ENCODE measurements at places on chromosomes 5 and 9.

DNA sequence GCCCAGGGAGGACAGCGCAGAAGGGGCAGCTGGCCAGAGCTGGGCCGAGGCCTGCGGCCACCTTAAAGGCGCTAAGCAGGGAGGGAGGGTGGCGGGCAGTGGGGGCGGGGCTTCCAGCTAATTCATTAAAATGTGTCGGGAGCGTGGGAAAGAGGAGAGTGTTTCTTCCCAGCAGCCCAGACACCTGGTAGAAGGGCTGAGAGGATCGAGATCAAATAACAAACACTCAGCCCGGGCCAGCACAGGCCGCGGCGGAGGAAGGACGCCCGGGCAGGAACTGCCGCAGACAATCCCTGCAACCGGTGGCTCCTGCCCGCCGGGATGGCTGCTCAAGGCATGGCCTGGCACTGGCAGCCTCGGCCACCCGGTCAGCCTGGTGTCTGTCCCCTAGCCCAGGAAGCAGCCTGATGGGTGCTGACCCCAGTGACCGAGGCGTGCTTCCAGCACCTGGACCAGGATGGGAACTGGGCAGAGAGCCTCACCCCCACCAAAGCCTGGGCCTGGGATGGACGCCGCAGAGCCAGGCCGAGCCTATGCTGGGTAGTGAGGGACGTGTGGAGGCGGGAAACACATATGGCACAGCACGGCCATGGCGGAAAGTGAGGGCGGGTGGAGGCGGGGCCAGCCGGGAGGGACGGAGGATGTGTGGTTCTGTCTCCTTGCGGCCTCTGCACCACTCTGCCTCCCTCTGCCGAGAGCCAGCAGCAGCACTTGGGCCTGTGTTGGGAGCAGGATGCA lies 3.2 kb upstream of the NRARP start:
- DNase-seq, result no peak

DNA sequence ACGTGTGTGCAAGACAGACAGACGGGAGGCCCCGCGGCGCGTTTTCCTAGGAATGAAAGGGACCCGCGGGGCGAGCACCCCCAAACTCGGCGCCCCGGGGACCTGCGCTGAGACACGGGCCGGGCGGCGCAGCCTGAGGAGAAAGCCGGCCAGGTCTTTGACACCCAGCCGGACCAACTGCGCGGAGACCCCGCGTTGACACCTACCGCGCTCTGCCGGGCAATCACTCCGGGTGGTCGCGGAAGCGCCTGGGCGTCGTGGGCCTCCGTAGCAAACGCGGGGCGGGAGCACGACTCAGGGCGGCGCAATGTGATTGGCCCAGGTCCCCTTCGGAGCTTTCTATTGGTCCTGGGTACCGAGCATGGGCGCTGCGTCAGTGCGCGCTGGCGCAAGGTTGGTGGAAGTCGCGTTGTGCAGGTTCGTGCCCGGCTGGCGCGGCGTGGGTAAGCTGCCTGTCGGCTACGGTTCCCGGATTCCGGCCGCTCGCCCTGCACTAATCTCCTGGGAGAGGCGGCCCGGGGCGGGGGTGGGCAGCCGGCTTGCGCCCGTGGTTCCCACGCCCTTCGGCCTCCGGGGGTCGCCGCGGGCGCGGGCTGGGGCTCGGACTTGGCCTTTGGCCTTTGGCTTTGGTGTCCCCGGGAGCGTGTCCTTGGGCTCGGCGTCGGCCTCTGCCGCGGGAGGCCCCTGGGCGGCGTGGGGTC lies at the start of the genes FASTKD3 and MTRR:
Gene FASTKD3 (minus strand): TSS at position 259 of the 701 bp plus-strand sequence. CDS start 948 bp downstream, outside the sequence.
Gene MTRR (plus strand): TSS at position 376 of the 701 bp plus-strand sequence. CDS start 1,647 bp downstream, outside the sequence.
- peak; percentile 80 for DNase-seq

DNA sequence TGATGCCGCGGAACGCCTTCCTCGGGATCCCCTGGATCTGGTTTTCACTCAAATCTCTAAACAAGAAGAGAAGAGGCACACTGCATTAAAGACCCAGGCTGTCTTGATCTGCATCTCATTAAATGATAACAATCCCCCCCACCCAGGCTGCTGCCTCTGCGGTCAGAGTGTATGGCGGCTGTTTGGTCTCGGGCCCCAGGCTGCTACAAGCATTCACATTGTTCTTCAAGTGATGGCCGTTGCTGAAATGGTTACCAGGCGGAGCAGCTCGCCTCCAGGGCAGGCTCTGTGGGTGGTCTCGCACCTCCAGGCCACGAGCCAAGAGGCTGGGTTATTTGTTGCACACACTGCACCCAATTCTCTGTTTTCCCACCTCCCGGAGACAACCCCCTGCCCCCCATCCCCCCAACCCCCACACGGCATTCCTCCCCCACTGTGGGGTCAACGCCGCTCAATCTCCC lies 304.1 kb upstream of the PANK3 start:
- DNase-seq, result no peak

GRCh38 chr9:9033022-9033421 lies 1233.4 kb upstream of the DMAC1 start:
- DNase-seq, result no peak

GRCh38 chr9:127142931-127143464 lies 20.6 kb upstream of the ANGPTL2 start:
- DNase-seq, result no peak

DNA sequence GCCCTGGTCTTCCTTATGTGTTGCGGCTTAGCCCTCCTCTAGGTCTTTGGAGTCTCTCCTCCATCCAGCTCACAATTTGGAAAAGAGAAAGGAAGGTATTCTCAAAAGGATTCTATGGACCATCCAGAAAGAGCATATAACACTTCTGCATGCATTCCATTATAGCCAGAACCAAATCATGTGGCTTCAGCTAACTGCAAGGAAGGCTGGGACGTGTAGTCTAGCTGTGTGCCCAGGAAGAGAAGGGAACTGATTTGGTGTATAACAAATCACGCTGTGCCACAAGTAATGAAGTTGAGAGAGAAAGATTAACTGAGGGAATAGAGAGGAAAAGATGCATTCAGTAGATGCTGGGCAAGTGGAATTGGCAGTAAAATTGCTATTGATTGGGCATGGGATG lies 43.7 kb downstream of the PLPPR1 start:
- DNase-seq, result no peak

DNA sequence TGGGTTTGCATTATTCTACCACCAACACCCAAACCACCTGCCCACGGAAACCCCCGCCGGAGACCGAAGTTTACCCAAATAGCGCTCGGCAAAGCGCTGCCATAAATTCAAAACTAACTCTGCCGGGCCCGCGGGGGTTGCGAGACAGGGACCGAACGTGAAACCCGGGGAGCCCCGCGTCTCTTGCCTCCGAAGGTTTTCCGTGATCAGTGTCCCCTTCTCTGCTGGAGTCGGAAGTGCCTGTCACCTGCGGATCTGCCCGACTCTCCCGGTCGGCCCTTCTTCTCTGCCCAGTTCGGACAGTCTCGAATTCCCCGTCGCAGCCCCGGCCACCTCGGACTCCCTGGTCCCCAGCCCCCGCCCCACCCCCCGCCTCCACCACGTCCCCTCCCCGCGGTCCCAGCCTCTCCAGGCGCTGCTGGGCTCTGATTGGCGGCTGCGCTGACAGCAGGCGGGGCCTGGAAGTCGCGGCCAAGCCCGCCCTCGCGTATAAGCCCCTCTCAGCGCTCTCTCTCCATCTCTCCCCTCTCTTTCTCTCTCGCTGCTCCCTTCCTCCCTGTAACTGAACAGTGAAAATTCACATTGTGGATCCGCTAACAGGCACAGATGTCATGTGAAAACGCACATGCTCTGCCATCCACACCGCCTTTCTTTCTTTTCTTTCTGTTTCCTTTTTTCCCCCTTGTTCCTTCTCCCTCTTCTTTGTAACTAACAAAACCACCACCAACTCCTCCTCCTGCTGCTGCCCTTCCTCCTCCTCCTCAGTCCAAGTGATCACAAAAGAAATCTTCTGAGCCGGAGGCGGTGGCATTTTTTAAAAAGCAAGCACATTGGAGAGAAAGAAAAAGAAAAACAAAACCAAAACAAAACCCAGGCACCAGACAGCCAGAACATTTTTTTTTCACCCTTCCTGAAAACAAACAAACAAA lies at the start of gene RORB:
Gene RORB (plus strand): TSS at position 517 of the 929 bp plus-strand sequence. CDS start 642 bp downstream, outside the sequence.
- peak; percentile 8 for DNase-seq

Data from stimulated activated CD8-positive, alpha-beta memory T cell treated with anti-CD3 and anti-CD28 coated beads, Interleukin-4, amount 100 ng/mL, for 1 hour (primary cell).